ENCODE measurements at places on chromosomes 5 and 9.

GRCh38 chr9:127983847-127984289, 3.1 kb upstream of the EEIG1 start:
- no peak for DNase-seq

GRCh38 chr9:89710697-89711096, 105.9 kb downstream of the GADD45G start:
- DNase-seq, result no peak

DNA sequence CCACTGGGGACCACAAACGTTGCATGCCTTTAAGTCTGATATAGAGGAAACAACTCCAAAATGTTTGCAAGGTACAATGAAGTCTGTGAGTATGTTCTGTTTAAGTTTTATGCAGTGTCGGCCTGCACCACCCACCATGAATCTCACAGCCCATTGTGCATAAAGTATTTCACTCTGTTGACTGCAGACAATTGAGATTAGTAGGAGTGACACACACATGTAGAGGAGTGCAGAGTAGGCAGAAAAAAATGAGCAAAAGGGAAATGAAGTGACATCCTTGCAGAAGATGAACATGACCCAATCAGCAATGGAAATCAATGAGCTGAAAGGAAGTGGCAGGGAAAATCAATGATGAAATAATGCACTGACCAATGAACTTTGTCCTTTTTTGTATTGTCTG, 315.6 kb upstream of the PTPRD start:
- no peak for DNase-seq

DNA sequence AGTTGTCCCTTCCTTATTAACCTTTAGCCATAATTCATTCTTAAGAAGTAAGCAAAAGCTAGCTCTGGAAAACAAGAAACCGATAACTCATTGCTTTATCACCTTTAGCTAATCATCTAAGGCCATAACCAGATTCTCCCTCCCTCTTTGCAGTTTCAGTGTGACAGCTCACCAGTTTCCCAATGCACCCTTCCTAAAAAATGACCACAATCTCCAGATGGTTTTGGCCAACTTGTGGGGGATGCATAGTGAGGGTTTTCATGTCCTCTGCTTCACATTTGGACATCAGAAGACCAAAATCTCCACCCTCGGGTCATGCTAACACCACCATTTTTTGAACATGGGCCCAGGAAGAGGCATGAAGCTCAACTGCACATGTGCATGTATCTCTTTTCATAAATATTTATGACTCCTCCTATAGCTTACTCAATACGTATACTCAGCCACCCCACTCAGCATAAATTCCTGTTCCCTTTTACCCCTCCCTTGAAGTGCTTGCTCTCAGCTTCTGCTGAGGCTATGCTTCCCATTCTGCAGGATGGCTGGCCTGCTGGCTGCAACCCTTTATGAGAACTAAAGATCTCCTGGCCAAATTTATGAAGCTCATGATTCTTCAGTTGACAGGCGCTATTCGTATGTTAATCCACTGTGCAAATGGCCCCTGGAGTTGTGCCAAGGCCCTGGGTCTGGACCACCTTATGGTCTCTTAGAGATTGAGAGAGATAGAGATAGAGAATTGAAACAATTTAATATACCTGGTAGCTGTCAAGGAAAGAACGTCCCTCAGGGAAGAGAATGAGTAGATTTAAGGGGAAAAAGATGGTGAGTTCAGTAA, 14.8 kb downstream of the PPP3R2 start:
- DNase-seq, result no peak

Measured in T-helper 1 cell (primary cell).